ENCODE measurements at places on chromosomes 11 and 22.

GRCh38 chr11:131488238-131488637, 117.8 kb downstream of the NTM start:
- DNase-seq: no peak

DNA sequence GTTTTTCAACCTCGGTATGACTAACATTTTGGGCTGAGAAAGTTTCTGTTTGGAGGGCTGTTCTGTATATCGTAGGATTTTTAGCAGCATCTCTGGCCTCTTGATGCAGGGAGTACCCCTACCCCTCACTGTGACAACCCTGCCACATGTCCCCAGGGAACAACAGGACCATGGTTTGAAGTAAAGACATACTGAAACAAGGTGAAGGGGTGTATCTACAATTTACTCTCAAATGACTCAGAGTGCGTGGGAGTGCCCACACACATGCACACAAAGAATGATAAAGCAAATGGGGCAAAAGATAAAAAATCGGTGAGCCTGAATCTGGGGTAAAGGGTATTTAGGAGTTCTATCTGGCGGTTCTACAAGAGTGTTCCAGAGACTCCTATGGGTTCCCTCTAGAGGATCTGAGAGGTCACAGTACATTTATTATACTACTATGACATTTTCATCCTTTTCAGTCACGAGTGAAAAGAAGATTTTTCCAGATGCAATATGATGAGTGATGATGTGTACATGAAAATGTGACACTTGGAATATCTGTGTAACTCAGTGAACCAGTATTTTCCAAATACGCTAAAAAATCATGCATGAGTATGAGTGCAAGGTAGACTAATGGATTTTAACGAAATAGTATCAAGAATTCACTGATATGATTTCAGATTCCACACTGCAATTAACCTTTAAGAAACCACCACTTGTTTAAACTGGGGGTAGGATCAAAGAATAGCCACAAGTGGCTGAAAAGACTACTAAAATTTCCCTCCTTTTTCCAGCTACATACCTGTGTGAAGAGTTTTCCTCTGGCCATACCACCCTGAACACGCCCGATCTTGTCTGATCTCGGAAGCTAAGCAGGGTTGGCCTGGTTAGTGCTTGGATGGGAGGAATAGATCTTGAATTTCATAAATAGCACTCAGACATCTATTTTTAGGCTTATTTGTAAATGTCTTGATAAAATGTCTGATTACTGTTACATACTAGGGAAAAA, 56.3 kb upstream of the YPEL1 start:
- no peak for DNase-seq

DNA sequence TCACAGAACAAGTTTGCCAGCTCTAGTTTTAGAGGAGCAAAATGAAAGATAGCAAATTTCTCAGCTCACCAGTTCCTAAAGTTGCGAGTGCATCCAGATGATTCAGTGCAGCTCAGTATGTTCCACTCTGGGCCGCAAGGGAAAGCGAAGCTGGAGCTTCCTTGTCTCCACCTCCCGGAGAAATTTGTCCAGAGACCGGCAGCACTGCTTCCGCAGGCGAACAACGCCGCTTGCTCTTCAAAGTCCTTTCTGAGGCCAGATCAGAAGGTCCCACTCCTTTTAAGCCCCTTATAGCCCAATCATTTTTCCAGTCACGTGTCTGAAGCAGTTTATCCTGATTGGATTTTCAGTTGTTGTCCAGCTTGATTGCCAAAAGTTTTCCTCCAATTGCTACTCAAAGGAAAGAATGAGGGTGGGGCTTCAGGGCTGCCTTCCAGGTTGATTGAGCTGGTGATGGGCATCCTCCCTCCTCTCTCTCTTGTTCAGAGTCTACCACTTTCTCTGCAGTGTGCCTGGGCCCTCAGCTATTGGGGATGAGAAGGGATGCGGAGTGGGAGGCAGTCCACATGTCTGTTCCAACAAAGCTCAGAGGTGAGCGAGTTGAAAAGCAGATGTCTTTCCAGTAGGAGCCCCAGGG, at the start of gene ZNF280A:
TSS of gene ZNF280A (minus strand) at position 251 of the 637 bp plus-strand sequence. CDS start 4,640 bp downstream, outside the sequence.
- DNase-seq: no peak

GRCh38 chr11:81989093-81989492, 744.6 kb downstream of the FAM181B start:
- no peak for DNase-seq

- DNase-seq: peak; percentile 58
Measured at GRCh38 chr11:22787551-22788162, 41.9 kb downstream of the SVIP start.

GRCh38 chr11:67629386-67630227, at the start of gene NUDT8:
TSS of gene NUDT8 (minus strand) at chr11:67629937. CDS start at chr11:67629911, 26 bp downstream.
- DNase-seq: peak; percentile 59

DNA sequence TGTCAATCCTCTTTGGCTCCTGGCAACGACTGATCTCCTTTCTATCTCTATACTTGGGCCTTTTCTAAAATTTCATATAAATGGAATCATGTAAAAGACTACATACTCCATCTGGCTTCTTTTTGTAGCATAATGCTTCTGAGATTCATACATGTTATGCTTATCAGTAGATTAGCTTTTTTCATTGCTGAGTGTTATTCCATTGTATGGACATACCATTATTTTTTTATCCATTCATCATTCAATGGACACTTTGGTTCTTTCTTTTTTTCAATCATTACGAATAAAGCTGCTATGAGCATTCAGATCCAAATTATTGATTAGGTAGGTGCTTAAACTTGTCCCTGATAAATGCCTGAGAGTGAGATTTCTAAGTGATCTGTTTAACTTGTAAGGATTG, 11.7 kb upstream of the ARL14EP start:
- DNase-seq: no peak

DNA sequence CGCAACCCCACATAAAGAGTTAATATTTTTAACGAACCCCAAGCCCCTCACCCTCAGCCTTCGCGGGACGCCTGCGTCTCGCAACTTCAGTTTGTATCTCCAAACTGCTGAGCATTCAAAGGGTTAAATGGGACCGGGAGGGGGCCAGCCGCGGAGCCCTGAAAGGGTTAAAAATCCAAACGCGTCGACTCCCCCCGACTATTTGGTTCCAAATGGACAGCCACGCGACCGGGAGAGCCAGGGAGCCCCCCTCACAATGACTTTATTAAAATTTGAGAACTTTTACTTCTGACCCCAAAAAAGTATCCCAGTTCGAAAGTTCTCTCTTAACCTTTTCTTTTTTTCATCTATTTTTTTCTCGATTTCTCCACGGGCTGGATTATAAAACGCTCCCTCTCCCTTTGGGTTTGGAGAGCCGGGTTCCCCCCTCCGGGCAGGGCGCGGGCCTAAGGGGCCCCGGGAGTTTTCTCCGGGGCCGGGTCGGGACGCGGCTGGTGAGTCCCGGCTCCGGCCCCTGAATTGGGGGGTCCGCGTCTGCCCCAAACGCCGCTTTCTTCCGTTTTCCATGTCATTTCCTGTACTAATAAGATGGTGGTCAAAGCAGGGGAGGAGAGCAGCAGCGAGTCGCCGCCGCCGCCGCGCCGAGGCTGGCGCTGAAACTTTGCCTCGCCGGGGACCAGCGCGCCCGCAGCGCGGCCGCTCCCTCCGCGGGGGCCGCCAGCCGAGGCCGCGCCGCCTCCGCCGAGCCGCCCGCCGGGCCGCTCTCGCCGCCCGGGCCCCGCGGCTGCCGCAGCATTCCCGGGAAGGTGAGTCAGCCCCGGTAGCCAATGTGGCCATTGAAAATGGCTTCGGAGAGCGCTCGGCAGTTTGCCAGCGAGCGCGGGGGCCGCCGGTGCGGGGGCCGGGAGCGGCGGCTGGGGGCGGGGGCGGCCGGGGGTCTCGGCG, at the start of gene PRDM11:
TSS of gene PRDM11 (plus strand) at position 568 of the 945 bp plus-strand sequence. CDS start 35,128 bp downstream, outside the sequence.
- DNase-seq: peak; percentile 25

DNA sequence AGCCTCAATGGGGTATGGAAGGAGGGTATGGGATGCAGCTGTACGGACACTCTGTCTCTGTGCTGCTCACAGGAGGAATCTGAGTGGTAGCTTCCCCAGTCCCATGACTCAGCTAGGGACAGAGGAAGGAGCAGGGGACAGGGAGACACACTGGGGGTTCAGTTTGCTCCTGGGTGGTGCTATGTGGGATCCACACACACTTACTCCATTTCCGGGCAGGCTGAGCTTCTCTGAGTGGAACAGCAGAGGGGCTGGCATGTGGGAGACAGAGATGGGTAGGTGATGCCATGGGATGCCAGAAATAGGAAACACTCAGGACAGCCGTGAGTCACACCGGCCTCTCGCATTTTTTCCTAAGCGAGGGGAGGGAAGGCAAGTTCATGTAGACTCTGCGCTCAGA, 59.2 kb upstream of the KIRREL3 start:
- DNase-seq: no peak

DNA sequence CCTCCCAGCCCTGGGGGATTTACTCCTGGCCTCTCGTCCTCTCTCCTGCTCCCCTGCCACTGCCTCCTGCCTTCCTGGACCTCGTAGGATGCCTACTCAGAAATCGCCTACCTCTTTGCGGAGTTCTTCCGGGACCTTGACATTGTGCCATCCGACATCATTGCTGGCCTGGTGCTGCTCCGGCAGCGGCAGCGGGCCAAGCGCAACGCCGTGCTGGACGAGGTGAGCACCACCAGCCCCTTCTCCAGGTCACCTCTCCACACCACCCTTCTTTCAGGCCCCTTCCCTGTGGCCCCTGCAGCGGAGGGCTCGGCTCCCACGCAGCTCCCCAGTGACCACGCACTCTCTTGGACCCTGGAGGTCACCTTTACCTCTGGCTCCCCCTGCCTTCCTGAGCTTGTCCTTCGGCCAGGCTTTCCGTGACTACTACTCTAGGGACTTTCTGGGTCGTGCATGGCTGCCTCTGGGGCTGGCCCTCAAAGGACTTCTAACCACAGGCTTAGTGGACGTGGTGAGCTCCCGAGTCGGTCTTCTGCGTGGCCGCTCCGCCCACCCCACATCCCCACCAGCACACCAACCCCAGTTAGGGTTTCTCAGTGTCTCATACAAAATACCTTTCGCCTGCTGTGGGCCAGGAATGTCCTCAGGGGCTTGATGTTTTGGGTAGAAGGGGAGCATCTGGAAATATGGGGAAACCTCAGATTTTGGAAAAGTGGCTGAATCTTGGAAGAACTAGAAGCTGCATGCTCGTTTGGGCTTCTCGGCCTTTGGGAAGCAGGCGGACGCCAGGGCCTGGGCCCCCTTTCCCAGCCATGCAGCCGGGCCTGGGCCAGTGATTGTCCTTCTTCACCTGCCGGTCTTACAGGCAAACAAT, 24.1 kb upstream of the MYRF start:
- DNase-seq: no peak
